ENCODE measurements at places on chromosomes 3 and 15. TPM values are rescaled to one million over a fixed set of nuclear protein-coding genes. Genes with fewer than 3 reads are reported as not detected.
A peak's percentile ranks its signal among the peaks of the same experiment; 100 is the strongest.

CCR2 gene
- total RNA-seq: 28.6 TPM

TMC3 gene
- total RNA-seq: not detected

DNA sequence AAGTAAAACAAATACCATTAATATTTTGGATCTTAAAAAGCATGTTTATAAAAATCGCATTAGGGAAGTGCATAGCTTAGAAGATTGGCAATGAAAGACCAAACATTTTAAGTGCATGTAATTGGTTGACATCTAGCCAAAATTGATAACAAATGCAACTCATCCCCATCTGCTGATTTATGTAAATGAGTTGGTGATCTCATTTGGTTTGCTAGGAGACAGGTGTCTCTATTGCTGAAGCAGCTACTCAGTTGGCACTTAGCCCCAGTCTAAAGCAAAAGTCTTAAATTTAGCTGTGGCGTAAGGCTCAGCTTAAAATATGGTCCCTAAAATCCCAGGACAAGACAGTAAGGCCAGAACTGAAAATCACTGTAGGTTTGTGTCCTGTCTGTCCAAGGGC, 113.5 kb upstream of the CHL1 start:
- DNase-seq: no peak

DNA sequence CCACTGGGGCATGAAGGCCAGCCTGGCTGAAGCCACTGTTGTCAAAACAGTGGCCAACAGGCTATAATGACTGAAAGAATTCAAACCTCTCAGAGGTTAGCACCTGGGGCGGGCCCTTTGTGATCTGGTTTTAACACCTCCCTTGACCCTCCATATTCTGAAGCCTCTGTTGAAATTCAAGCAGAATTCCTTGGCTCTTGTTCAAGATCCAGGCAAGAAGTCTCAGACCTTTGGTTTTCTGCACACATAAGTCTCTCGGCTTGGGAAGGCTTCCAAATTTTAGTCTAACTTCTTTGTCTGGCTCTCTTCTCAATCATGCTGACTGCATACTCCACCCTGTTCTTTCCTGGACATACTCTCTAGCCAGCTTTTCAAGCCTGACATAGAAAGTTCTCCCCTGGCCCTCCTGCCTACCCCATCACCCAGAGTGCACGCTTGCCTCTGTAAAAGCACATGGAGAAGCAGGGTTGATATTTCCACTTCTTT, 144.5 kb downstream of the PDZRN3 start:
- no peak for DNase-seq

GRCh38 chr15:90063770-90064247, 38.5 kb downstream of the IDH2 start:
- no peak for DNase-seq

GRCh38 chr3:30353711-30354467, 252.5 kb upstream of the TGFBR2 start:
- DNase-seq: peak; percentile 86

DNA sequence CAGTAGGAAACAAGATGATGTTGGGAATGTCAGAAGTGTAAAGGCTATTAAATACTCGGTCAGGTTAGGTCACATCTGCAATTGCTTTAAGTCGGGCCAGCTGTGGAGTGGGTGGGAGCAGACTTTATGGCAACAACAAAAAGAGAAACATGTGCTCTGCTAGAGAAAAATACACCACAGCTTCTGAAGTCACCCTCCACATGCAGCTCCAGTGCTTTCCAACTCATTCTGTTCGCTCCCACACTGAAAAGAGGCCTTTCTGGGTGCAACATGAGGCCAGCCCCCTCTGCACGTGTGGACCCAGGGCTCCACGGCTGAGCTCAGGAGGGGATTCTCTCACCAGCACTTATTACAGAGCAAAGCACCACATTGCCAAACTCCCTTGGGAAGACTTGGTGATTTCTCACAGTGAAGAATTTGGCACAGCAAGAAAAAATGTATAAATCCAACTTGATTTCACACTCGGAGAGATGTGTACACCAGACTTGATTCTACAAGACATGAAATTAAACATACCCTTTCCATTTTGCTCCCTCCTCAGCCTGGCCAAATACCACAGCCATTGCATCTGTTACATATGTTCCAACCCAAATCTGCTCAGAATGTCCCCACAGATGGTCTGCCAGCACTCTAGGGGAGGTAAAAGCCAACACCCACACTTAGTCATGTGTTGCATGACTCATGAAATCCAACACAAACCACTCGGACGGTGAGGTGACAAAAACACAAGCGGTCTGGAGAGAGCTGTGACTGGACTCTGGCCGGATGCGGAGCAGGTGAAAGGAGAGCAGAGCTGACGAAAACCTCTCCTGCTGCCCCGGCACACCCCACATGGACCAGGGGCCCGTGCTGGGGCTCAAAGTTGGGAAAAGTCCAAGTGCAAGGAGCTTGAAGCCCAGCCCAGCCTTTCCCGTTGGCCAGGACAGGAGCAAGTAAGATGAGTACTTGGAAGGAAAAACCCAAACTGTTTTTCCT, 74.6 kb downstream of the ITGB5 start:
- DNase-seq: no peak

- no peak for DNase-seq
These were observed 37.5 kb upstream of the SLITRK3 start for GRCh38 chr3:165233501-165234195.

DNA sequence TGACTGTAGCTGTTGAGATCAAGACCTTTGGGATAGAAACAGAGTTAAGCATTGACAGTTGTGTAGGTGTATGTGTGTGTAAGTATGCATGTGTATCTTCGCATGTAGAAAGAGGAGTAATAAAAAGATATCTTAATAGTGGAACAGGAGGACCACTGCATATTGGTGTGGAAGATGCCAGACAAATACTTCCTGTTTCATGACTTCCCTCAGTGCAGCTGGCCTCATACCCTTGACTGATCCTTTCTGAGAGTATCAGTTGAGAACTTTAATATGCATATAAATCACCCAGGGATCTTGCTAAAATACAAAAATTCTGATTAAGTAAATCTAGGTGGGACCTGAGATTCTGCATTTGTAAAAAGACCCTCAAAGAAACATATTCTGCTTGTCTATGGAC, 8.5 kb upstream of the ZBED2 start:
- no peak for DNase-seq

GRCh38 chr3:59249698-59250361, 200.0 kb upstream of the CFAP20DC start:
- no peak for DNase-seq

DNA sequence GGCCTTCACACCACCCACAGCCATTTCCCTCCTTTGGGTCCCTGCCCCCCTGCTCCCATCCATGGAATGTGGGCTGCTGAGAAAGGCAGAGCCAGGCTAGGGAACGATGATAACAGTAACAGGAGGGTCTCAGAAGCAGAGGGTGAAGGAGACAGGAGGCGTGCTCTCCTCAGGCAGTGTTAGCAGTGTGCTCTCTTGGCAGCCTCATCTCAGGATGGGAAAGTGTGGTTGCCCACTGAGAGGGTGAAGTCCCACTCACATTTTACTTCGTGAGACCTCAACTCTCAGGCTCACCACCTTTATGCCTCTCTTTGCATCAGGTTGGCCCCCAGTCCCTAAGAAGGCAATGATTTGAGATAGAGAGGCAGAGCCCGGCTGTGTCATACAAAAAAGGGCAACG, 24.5 kb downstream of the TIGIT start:
- no peak for DNase-seq

- no peak for DNase-seq
These were observed 36.7 kb downstream of the SLC28A1 start for GRCh38 chr15:84921121-84921520.

GRCh38 chr3:45528429-45528828, 66.1 kb upstream of the LIMD1 start:
- no peak for DNase-seq

- no peak for DNase-seq
These were observed 47.2 kb downstream of the CCDC12 start for GRCh38 chr3:46929324-46929723.

GRCh38 chr3:134476306-134476705, 9.5 kb downstream of the ANAPC13 start:
- DNase-seq: no peak
